ENCODE measurements at places on chromosomes 1 and 21.

- H3K4me1 ChIP-seq: no peaks in the 10 kb centered on the region
- no peak overlapping the region for H3K27ac ChIP-seq
- peaks cover 27% of the 10 kb centered on the region for H3K27me3 ChIP-seq
- H3K36me3 ChIP-seq: no peaks in the 10 kb centered on the region
These were observed 38.6 kb downstream of the KAZN start for GRCh38 chr1:14636897-14637632.

GRCh38 chr1:223199094-223199647 lies 56.1 kb upstream of the TLR5 start:
- no peak overlapping the region for H3K27ac ChIP-seq
- H3K27me3 ChIP-seq: no peaks in the 10 kb centered on the region
- no peaks in the 10 kb centered on the region for H3K36me3 ChIP-seq
- H3K4me1 ChIP-seq: peaks cover 7% of the 10 kb centered on the region

DNA sequence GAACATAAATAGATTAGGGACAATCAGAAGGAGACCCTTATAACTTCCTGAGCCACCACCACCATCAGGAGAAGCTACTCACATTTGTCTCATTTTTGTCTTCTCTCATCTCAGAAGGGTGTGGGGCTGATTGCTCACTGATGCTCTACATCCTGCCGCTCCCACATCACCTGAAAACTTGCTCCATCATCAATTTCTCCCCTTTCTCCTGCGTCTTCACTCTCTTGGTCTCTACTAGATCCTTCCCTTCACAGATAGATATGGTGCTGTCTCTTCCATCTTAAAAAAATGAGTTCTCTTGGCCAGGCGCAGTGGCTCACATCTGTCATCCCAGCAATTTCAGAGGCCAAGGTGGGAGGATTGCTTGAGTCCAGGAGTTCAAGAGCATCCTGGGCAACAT lies 38.4 kb downstream of the C1orf216 start:
- peaks cover 57% of the 10 kb centered on the region for H3K27me3 ChIP-seq
- DNase-seq: no peak
- H3K36me3 ChIP-seq: peaks cover 8% of the 10 kb centered on the region
- H3K27ac ChIP-seq: no peak overlapping the region
- peaks cover 11% of the 10 kb centered on the region for H3K4me1 ChIP-seq
- no peak overlapping the region for H3K4me3 ChIP-seq

GRCh38 chr1:22738522-22738921 lies 27.9 kb downstream of the EPHB2 start:
- no peaks in the 10 kb centered on the region for H3K36me3 ChIP-seq
- H3K4me1 ChIP-seq: no peaks in the 10 kb centered on the region
- no peak for DNase-seq
- H3K4me3 ChIP-seq: no peak overlapping the region
- no peak overlapping the region for H3K27ac ChIP-seq

DNA sequence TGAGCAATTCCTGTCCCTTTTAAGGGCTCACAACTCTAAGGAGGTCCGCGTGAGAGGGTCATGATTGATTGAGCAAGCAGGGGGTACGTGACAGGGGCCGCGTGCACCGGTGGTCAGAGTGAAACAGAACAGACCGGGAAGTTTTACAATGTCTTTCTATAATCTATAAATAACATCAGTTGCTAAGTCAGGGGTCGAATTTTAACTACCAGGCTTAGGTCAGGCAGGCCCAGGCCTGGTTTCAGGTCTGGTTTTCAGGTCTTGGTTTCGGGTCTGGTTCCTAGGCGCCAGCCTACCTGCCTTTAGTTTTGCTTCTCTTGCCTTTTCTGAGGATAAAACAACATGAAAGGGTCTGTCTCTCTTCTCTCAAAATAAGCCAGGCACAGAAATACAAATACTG lies 476.0 kb upstream of the CAMK1G start:
- no peak overlapping the region for H3K4me3 ChIP-seq
- H3K27me3 ChIP-seq: peaks cover 18% of the 10 kb centered on the region
- no peak for DNase-seq
- no peak overlapping the region for H3K27ac ChIP-seq

- H3K4me3 ChIP-seq: no peak overlapping the region
- no peak overlapping the region for H3K27ac ChIP-seq
- peaks cover 5% of the 10 kb centered on the region for H3K27me3 ChIP-seq
- no peaks in the 10 kb centered on the region for H3K36me3 ChIP-seq
- DNase-seq: no peak
- H3K4me1 ChIP-seq: peaks cover 2% of the 10 kb centered on the region
These were observed 40.1 kb downstream of the AJAP1 start for GRCh38 chr1:4694492-4694891.

Data from T-helper 17 cell (primary cell).